H7 (cell line): ENCODE measurements at places on chromosomes 4 and X.
A peak's percentile ranks its signal among the peaks of the same experiment; 100 is the strongest.

- DNase-seq = peak; percentile 71
Measured at GRCh38 chr4:57037982-57038604, 59.4 kb downstream of the POLR2B start.

DNA sequence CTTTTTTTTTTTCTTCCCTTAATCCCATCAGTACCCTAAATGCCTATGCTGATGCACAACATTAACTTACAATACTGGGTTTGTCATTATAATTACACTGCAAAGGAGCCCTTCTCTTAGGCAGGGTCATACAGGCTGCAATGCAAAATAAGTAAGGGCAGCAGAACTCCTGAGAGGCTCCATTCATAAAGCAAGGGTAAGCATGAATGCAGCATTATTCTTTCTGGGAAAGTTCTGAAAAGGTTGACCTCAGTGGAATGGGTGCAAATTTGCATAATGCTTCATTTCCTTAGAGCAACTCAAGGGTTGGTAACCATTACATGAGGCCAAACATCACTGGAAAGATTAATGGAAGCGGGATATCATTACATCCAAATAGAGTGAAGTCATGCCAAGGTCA lies 789.2 kb downstream of the KLHL13 start:
- DNase-seq = peak; percentile 38

GRCh38 chr4:119626943-119627266 lies 1.7 kb downstream of the PDE5A start:
- no peak for DNase-seq

GRCh38 chr4:159540038-159540437 lies 437.2 kb downstream of the RAPGEF2 start:
- DNase-seq = no peak

DNA sequence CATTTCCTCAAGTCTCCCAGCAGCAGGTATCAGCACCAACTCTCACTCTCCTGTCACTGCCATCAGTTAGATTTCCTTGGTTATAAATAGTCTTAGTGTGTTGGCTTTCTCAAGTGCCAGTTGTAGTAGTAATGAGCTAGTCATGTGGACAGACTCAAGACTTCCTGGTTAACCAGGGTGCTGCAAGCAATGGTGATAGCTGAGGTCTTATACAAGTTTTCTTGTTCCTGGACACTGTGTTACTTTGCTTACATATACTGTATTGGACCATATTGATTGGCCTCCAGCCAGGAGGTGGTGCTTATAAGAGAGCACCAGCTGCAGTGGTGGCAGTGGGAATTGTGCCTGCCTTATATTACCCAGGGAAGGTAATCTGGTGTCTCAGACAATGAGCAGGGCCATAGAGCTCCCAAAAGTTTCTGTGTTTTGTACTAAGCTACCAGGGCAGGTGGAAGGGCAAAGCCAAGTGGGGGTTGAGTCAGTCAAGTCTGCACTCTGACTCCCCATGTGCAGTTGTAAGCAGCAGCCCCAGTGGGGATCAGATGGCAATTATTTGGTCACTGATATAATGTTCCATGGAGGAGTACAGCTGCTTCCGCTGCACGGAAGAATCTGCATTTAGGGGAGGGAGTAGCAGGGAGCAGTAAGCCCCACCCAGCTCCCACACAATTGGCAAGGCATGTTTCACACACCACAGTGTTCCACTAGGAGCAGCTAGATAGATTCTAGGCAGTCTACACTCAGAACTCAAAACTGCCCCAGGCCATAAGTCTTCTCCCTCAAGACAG lies 24.1 kb upstream of the ZDHHC15 start:
- no peak for DNase-seq

DNA sequence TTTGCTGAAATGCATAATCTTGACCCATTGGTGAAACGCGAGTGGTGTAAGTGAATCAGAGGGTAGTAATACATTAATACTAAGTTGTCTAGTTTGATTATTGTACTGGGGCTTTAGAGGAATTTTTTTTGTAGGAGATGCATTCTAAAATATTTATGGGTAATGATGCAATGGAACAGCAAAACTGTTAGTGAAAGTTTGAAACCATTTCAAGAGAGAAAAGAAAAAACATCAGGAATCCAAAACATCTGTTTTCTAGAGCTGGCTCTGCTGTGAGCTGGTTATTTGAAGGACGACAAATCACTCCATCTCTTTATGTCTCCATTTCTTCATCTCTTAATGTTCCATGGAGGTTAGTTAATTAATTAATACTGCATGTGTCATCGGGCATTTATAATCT lies 351.9 kb upstream of the FAT1 start:
- DNase-seq = no peak
